ENCODE measurements at places on chromosomes 1 and 21.

- DNase-seq, result no peak
Measured at GRCh38 chr1:12468323-12468722, 149.7 kb downstream of the DHRS3 start.

GRCh38 chr1:67552336-67552759, 122.1 kb upstream of the SERBP1 start:
- DNase-seq, result no peak

DNA sequence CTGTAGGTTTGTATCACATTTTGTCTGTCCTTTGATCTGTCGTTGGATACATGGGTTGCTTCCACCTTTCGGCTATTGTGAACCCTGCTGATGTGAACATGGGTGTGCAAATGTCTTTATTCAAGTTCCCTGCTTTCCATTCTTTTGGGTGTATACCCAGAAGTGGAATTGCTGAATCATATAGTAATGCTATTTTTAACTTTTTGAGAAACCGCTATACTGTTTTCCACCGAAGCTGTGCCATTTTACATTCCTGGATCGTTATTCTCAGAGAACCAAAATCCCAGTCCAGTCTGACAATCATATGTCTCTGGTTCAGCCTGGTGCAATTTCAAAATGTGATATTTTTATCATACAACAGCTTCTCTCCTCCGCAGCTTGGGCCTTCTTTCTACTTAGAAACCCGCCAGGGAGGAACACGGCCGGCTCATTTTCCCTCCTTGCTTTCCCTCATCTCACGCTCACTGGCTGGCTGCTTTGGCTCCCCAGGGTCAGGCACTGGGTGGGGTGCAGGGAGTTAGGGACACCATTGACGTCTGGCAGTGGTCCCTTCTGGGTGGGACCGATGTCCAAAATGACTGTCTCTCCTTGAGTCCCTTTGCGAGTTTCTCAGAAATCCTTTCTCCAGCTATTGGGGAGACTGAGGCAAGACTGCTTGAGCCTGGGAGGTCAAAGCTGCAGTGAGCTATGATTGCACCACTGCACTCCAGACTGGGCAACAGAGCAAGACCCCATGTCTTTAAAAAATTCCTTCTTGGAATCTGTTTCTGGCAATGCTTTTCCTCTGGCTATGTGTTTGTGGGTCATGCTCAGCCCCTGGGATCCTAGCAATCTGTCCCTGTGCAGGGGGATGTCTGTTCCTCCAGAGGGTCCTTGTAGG, 73.5 kb upstream of the AKT3 start:
- DNase-seq, result no peak

DNA sequence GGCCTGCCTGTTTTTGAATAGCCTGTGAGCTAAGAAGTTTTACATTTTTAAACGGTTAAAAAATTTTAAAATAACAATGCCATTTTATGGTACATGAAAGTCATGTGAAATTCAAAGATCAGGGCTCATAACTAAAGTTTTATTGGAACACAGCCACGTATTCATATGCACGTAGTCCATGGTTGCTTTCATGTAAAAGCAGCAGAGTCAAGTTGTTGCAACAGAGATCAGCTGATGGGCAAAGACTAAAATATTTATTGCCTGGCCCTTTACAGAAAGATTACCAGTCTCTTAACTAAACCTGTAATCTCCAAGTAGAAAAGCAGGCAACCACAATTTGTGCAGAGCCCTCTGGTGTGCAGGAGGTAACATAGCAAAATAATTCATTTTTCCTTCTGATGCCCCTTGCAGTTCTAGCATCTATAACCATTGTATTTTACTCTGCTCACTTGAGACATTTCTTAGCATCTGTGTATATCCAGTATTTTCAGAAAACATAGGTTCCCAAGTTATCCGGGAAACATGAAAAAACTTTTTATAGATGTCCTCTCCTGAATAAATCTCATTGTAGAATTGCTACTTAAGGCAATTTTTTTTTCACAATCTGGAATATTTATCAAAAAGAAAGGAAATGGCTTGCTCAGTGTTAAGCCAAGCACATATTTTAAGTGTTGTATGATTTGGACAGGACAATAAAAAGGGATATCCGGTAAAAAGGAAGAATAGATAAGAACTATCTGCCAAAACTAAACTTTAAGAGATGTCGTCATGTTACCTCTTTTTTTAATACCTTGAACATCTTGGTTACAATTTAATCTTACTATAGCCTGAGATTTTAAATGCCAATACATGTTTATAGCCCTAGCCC, 430.8 kb downstream of the PLPP3 start:
- DNase-seq, result no peak

- no peak for DNase-seq
Measured at GRCh38 chr1:74324684-74325448, 89.7 kb downstream of the TNNI3K start.

DNA sequence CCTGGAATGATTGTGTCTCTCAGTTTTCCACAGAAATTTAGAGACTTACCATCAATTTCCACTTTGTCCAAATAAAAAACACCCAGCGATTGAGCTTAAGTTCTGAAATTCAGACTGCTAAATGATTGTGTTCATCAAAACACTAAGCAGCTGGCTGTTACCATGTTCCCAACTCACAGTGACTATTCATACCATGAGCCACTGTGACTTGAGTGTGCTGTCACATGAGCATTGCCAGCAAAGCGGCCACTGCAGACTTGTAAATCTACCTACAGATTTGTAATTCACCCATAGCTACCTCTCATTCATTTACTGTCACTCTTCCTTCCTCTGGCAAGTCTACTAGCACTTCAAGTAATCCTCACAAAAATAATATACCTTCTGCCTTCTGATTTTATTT, 17.2 kb upstream of the PRKAB2 start:
- DNase-seq, result no peak

GRCh38 chr1:209850342-209850979, 22.7 kb downstream of the UTP25 start:
- DNase-seq, result no peak

- DNase-seq, result no peak
Measured at GRCh38 chr1:64511044-64511443, 41.1 kb downstream of the CACHD1 start.

DNA sequence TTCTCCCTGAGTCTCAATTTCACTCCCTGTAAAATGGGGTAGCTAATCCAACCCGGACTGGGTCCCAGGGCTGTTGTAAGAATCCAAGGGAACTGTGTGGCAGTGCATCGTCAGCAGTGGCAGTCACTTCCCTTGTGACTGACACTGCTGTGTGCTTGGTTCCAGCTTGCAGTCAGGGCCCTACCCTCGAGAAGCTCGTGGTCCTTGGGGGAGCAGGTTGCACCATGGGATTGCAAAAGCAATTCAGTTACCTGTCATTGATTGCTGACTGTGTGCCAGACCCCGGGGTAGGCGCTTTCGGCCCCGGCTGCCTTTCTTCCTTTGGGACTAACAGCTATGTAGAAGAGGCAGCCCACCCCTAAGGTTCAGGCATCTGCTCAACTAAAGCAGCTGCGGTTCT, 2.9 kb downstream of the PTPRF start:
- no peak for DNase-seq

DNA sequence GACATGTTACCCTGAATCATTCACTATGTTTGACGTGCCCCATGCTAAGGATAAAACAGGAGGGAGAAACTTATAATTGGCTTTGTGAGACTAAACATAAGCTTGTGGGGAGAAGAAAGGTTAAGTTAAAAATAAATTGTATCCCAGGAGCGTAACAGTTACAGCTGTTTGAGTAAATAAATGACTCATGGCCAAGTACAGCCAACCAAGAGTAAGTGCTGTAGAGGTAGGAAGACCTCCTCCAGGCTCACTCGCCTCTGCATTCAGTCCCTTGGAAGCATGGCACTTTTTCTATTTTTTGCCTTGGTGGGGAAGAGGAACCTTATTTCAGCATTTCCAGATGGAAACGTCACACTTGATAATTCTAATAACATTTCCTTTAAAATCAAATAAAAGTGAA, 116.5 kb downstream of the ZP4 start:
- no peak for DNase-seq

DNA sequence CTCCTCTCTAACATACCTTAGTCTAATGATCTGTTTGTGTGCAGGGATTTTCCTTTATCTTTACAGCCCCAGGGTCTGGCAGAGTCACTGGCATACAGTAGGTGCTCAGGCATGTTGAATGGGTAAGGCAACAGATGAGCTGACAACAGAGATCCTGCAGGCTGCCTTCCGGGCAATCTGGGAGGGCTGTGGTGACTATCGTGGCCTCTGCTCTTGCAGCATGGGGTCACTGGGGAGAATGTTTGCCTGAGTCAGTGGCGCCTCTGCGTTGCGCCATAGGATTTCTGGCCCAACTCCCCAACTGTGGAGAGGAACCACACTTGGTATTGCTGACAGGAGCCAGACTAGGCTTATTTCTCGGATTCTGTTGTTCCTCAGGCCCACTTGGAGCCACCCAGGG, 93.8 kb downstream of the LAMC2 start:
- DNase-seq, result no peak

GRCh38 chr1:76260279-76260678, 185.7 kb downstream of the ST6GALNAC3 start:
- no peak for DNase-seq

DNA sequence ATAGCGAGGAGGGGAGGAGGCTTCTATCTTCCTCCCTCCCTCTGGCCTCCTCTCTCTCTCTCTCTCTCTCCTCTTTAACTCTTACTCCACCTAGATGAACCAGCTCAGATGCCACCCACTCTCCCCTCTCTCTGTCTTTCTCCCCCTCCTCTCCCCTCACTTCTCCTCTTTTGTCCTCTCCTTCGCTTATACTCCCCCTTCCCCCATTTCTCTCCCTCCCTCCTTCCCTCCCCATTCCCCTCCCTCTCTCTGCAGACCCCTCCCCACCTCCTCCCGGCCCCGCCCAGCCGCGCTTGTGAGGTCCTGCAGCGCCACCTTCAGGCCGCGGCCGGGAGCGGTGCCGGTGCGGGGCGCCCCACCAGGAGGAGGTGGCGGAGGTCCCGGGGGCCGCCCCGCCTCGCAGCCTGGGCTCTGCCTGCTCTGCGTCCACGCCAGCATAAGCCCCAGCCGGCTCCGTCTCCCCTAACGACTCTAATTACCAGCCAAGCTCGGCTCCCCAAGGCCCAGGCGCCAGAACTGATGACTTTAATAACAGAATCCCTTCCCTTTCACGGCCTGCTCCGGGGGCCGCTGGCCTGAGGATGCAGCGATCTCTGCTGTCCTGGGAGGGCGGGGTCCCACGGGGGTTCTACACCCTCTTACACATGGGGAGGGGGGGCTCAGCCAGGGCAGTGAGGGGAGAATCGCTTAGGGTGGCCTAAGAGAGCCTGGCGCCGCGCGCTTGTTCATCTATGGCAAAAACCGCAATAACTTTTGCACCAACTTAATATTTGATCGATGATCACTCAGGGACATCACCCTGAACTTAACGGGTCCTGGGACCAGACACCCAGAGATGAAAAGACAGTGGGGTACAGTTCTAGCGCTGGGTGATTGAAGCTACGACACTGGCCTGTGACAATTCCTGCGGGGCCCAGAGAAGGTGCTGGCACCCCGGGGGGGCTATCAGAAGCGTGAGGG, 637.3 kb downstream of the MATN1 start:
- no peak for DNase-seq

- no peak for DNase-seq
Measured at GRCh38 chr1:30063621-30064280, 659.6 kb downstream of the MATN1 start.

DNA sequence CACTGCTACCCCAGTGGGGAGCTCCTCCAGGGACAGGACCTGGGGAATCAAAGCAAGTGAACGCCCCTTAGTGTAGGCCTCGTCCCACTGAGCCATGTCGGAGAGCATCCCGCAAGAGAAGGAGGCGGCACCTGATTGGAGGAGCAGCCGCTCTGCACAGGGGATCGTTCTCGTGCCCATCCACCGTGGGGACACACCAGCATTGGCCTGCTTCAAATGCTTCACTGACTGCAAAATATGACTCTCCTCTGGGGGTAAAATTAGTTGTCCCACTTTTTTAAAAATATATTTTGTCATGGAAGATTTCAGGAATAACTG, 111.0 kb downstream of the PDE9A start:
- DNase-seq, result no peak

DNA sequence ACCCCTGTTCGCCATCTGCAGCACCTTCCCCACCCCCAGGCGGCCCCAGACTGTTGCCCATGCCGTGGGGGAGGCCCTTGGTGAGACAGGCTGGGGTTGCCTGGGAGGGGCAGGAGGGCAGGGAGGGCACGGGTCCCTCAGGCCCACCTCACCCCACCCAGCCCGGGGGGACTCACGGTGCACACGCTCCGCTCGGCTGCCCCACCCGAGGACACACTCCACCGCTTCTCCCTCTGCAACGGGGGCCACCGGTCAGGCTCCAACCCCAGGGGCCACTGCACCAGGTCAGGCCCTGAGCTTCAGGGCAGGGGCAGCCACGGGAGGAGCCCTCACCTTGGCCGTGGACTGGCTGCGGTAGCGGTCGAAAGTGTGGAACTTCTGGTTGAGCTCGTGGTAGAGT, 24.0 kb upstream of the COL16A1 start:
- no peak for DNase-seq

DNA sequence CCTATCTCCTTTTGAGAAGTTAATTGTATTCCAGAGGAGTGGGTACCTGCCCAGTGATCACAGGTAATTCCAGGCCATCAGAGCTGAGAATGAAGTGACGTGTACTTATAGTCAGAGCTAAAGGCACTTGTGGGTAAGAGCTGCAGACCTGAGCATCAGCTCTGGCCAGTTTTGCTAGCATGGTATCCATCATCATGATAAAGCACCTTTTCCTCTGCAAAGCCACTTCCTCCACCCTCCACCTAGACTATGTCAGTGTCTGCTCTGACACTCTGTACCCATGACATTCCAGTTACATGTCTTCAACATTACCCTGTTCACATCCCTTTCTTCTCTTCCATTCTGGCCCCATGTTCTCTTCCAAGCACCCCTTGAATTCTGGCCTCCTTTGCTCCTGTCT, 157.3 kb downstream of the GRIK3 start:
- no peak for DNase-seq

DNA sequence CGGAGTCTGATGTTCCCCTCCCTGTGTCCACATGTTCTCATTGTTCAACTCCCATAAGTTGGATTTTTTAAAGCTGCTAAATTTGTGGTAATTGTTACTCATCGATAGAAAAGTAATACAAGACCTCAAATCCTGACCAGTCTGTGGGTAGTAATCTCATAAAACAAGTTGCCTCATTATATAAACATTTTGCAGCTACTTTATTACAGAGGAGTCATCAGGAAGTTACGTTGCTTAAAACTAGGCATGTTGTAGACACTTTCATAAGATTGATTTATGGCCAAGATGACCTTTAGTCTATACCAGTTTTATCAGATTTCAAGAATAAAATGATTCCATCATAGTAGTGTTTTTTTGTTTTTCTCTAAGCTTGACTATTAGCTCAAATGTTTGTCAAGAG, 208.8 kb downstream of the GIPC2 start:
- no peak for DNase-seq

- DNase-seq, result no peak
Measured at GRCh38 chr1:205248793-205249601, 21.3 kb downstream of the TMCC2 start.
